ENCODE measurements at places on chromosomes 1 and 21. TPM values are rescaled to one million over a fixed set of nuclear protein-coding genes. Genes with fewer than 3 reads are reported as not detected.

DNA sequence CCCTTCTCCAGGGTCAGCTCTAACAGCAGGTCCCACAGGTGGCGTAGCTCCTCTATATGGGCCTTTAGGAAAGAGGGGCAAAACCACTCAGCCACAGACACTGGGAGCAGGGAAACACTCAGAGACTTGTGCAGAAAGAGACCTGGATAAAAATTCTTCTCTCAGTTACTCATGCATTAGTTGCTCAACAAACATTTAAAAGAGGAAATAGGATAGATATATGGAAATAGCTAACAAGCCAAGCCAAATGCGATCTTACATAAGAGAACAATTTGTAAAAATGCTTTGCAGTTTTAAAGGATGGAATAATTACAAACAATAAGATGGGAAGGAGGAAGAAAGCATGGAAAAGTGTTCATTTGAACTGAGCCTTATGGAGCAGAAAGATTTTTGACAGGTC lies 4.9 kb downstream of the SPTA1 start:
- DNase-seq, result no peak

DNA sequence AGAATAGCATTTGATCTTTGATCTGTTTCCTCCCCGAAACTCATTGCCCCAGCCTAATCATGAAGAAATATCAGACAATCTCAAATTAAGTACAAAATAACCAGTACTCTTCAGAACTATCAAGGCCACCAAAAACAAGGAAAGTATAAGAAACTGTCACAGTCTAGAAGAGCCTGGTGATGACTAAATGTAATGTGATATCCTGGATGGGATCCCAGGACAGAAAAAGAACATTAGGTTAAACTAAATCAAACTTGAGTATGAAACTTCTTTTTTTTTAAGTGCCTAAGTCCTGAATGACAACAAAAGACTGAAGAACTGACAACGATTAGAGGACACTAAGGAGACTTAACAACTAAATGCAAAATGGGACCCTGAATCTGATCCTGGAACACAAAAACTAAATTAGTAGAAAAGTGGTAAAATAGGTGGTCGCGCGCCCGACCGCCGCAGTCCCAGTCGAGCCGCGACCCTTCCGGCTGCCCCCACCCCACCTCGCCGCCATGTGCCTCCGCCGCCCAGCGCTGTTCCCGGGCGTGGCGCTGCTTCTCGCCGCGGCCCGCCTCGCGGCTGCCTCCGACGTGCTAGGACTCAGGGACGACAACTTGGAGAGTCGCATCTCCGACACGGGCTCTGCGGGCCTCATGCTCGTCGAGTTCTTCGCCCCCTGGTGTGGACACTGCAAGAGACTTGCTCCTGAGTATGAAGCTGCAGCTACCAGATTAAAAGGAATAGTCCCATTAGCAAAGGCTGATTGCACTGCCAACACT lies 5.5 kb upstream of the PRKAB2 start:
- DNase-seq, result no peak

DNA sequence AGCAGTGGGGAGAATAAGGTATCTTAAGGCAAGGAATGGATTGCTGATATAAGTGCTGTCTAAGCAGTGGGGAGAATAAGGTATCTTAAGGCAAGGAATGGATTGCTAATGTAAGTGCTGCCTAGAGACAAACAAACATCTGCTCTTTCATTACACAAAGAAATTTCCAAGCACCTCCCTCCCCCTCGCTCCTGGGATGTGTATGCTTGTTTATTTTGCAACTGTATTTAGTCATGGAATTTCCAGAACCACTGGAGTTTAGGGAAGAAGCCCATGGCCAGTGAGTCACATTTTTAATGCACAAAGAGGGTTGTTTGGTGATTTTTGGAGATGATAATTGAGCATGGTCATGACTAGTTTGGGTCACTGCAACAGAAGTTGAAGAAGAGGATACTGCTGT lies 21.5 kb downstream of the PDPN start:
- DNase-seq, result no peak

GRCh38 chr1:3516911-3517675 lies 62.6 kb downstream of the ARHGEF16 start:
- no peak for DNase-seq

- no peak for DNase-seq
Measured at GRCh38 chr1:100611086-100611485, 73.1 kb downstream of the GPR88 start.

Gene LRRC3
- polyA plus RNA-seq, result 2.2 TPM

Gene CFHR3
- polyA plus RNA-seq, result 2.5 TPM
